ENCODE measurements at places on chromosomes 7 and 10. TPM values are rescaled to one million over a fixed set of nuclear protein-coding genes. Genes with fewer than 3 reads are reported as not detected.

DNA sequence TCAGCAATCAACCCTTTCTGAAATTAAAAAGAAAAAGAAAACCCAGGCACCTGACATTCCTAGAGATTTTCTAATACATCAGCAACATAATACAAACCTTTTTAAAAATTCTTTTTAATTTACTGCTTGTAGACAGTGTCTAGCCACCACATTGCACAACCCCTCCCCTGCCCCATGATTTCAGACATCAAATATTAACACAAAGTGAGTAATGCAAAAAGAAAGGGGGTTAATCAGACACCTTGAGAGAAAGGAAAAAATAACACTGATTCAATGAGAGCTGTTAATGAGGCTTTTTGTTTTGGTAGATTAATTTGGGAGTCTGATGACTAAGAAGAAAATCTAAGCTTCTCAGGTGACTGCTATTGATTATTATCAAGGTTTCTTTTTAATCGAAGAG, 55.3 kb downstream of the SLC25A13 start:
- H3K36me3 ChIP-seq: peaks cover 43% of the 10 kb centered on the region
- H3K27me3 ChIP-seq: no peaks in the 10 kb centered on the region
- H3K4me3 ChIP-seq: no peak overlapping the region
- DNase-seq: no peak

- peaks cover 10% of the 10 kb centered on the region for H3K27me3 ChIP-seq
- H3K4me1 ChIP-seq: no peaks in the 10 kb centered on the region
- DNase-seq: no peak
These were observed 37.4 kb downstream of the VIM start for GRCh38 chr10:17265468-17265867.

DNA sequence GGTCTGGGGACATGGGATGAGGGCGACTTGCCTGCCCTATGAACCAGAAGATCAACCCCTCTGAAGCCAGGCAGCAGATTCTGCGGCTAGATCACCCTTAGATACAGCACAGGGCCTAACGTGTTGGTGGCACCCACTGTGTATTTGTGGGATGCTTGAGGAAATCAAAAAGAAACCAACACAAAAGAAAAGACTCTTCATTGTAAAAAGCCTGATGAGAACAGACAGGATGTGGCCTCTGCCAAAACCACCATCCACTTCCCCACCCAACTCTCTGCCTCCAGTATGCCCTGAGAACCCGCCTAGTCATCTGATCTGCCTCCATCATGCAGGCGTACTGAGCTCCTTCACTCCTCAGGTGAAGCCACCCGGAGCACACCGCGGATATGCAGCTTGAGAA, 97.2 kb upstream of the INSYN2A start:
- H3K4me3 ChIP-seq: peak overlapping the region; percentile 14
- H3K27ac ChIP-seq: peak overlapping the region; percentile 43

C10orf67 gene
- not detected for total RNA-seq

GRCh38 chr10:12846718-12847117, 154.8 kb downstream of the CCDC3 start:
- no peak overlapping the region for H3K4me3 ChIP-seq
- H3K27ac ChIP-seq: no peak overlapping the region
- DNase-seq: no peak
- peaks cover 1% of the 10 kb centered on the region for H3K27me3 ChIP-seq
- no peaks in the 10 kb centered on the region for H3K36me3 ChIP-seq

- peaks cover 31% of the 10 kb centered on the region for H3K4me1 ChIP-seq
- H3K27ac ChIP-seq: peak overlapping the region; percentile 5
- DNase-seq: no peak
- H3K27me3 ChIP-seq: no peaks in the 10 kb centered on the region
- no peak overlapping the region for H3K4me3 ChIP-seq
These were observed 15.2 kb downstream of the ANLN start for GRCh38 chr7:36404639-36405408.

HACD1 gene
- 6.6 TPM for total RNA-seq

PNLIPRP2 gene
- not detected for total RNA-seq

- peaks cover 43% of the 10 kb centered on the region for H3K4me1 ChIP-seq
- peak overlapping the region; percentile 38 for H3K27ac ChIP-seq
- no peak for DNase-seq
- peaks cover 33% of the 10 kb centered on the region for H3K36me3 ChIP-seq
These were observed 18.8 kb downstream of the EZH2 start for GRCh38 chr7:148865283-148865682.

HYAL4 gene
- not detected for total RNA-seq

GNAI1 gene
- total RNA-seq: 7.5 TPM

GRIFIN gene
- total RNA-seq: not detected

DNA sequence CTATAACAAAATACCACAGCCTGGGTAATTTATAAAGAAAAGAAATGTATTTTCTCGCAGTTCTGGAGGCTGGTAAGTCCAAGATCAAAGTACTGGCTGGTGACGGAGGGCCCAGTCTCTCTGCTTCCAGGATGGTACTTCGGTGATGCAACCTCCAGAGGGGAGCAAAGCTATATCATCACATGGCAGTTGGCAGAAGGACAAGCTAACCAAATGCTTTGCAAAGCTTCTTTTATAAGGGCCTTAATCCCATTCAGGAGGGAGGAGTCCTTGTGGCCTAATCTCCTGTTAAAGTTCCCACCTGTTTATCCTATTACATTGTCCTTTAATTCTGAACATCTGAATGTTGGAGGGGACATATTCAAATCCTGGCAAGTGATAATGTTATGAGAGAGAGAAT, 134.1 kb upstream of the SP4 start:
- no peak overlapping the region for H3K4me3 ChIP-seq
- H3K27ac ChIP-seq: no peak overlapping the region
- H3K4me1 ChIP-seq: no peaks in the 10 kb centered on the region
- DNase-seq: no peak
- H3K36me3 ChIP-seq: no peaks in the 10 kb centered on the region

AKR1C4 gene
- total RNA-seq: not detected

- H3K4me3 ChIP-seq: no peak overlapping the region
- H3K27me3 ChIP-seq: no peaks in the 10 kb centered on the region
- no peaks in the 10 kb centered on the region for H3K36me3 ChIP-seq
- no peak for DNase-seq
These were observed 28.4 kb downstream of the MPLKIP start for GRCh38 chr7:40105879-40106473.

DNA sequence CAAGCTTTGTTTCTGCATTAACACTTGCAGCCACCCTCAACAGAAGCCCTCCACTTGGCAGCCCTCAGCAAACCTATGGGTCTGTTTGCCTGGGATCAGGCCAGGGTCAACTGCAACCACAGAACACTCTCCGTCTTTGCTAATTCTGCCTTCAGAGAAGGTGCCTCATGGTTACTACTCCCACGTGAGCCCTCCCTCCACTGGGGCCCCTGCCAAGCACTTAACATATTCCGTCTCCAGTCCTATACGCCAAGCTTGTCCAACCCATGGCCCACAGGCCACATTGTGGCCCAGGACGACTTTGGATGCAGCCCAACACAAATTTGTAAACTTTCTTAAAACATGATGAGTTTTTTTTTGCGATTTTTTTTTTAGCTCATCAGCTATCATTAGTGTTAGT, 54.7 kb downstream of the HSPA12A start:
- no peaks in the 10 kb centered on the region for H3K4me1 ChIP-seq
- no peak for DNase-seq
- H3K36me3 ChIP-seq: no peaks in the 10 kb centered on the region
- no peak overlapping the region for H3K27ac ChIP-seq

SMIM30 gene
- 45.6 TPM for total RNA-seq

DNA sequence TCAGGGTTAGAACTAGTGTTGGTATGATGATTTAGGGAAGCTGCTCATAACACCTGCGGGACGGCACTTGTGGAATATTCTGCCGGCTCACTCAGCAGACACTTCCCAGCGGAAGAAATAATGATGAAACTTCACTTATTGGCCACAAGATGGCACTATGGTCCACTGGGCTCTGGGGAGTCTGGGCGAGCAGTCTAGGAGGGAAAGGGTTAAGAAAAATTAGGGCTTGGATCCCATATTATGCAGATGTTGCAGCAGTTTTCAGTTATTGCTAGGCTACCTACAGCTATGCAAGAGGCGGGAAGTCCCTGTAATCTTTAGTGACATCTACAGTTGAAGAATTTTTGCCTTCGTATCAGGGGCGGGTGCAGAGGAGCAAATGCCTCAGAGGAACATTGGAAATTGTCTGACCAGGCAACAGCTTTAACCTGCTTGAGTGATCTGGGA, 238.7 kb upstream of the PRSS58 start:
- H3K4me1 ChIP-seq: peaks cover 25% of the 10 kb centered on the region
- no peaks in the 10 kb centered on the region for H3K36me3 ChIP-seq
- no peak overlapping the region for H3K27ac ChIP-seq
- peaks cover 3% of the 10 kb centered on the region for H3K27me3 ChIP-seq
- peak overlapping the region; percentile 17 for H3K4me3 ChIP-seq

DNA sequence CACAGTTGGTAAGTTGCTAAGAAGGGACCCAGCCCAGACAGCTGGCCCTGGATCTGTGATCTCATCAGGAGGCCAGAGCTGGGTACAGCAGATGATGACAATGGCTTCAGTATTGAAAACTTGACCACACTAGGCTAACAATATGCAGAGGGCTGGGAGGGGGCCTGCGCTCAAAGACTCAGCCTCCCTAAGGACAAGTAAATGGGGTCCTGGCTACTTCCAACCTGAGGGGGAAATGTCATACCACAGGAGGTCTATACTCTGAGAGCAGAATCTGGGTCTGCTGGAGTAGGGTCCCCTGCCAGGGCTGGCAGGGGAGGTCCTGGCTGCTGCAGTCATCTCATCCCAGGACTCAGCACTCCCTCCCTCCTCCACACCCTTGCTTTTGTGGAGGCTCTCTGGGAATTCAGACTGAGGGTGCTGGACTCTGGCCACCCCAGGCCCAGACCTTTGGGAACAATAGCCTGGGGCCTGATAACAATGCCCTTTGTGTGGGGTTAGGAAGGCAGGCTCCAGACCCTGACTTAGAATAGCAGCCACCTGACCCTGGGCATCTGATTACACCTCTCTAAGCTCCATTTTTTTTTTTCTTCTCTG, 1.4 kb downstream of the FXYD4 start:
- no peaks in the 10 kb centered on the region for H3K36me3 ChIP-seq
- no peak overlapping the region for H3K4me3 ChIP-seq
- no peak overlapping the region for H3K27ac ChIP-seq
- DNase-seq: no peak
- H3K4me1 ChIP-seq: peaks cover 2% of the 10 kb centered on the region

TAS2R4 gene
- total RNA-seq: 0.94 TPM

EIF4H gene
- 367 TPM for total RNA-seq

DNA sequence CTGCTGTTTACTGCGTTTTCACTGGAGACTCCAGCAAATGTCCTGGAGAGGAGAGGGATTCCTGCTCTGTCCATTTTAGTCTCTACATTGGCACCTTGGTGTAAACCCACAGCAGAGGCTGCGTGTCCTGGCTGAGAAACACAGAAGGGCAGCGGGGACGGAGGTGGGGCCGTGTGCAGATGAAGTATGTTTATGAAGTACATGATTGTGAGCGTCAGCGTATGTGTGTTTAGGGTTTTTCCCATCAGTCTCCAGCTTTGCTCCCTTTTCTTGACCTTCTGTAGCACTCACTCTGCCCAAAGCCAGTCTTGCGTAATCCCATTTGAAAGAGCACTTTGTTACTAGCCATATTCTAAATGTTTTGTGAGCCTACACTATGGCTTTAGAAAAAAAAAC, 750.7 kb upstream of the SORCS1 start:
- H3K4me1 ChIP-seq: no peaks in the 10 kb centered on the region
- no peak for DNase-seq
- no peaks in the 10 kb centered on the region for H3K36me3 ChIP-seq
- peaks cover 8% of the 10 kb centered on the region for H3K27me3 ChIP-seq
- H3K4me3 ChIP-seq: no peak overlapping the region

STEAP4 gene
- total RNA-seq: 0.48 TPM

- H3K27ac ChIP-seq: no peak overlapping the region
- H3K36me3 ChIP-seq: no peaks in the 10 kb centered on the region
- DNase-seq: no peak
- H3K4me1 ChIP-seq: no peaks in the 10 kb centered on the region
- H3K27me3 ChIP-seq: peaks cover 12% of the 10 kb centered on the region
These were observed 16.1 kb upstream of the PRXL2A start for GRCh38 chr10:80392250-80392649.

GRCh38 chr7:12888717-12889116, 201.3 kb downstream of the ARL4A start:
- no peak overlapping the region for H3K4me3 ChIP-seq
- H3K27me3 ChIP-seq: no peaks in the 10 kb centered on the region
- no peaks in the 10 kb centered on the region for H3K36me3 ChIP-seq
- peaks cover 3% of the 10 kb centered on the region for H3K4me1 ChIP-seq
- DNase-seq: no peak
- H3K27ac ChIP-seq: no peak overlapping the region

- H3K4me1 ChIP-seq: no peaks in the 10 kb centered on the region
- no peak overlapping the region for H3K27ac ChIP-seq
- DNase-seq: no peak
- no peaks in the 10 kb centered on the region for H3K36me3 ChIP-seq
These were observed 135.8 kb upstream of the GPR26 start for GRCh38 chr10:123530166-123530870.

PYROXD2 gene
- total RNA-seq: 2.8 TPM

DNA sequence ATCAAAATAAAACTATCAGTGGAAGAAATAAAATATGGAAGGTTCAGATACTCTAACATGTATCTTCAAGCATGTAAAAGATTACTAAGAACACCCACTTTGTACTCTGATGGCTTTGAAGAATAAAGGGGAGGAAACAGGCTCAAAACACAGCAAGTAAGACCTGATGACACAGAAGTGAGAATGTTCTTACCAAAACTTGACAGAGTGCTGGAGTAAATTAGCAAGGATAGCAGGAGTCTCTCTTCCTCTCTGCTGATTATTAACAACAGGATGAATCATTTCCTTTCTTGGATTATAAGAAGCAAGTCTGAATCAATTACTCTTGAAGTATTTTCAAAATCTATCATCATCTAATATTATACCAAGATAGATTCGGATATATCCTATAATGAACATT, 47.5 kb downstream of the GLI3 start:
- no peaks in the 10 kb centered on the region for H3K36me3 ChIP-seq
- DNase-seq: no peak
- no peaks in the 10 kb centered on the region for H3K27me3 ChIP-seq
- H3K27ac ChIP-seq: no peak overlapping the region

DNA sequence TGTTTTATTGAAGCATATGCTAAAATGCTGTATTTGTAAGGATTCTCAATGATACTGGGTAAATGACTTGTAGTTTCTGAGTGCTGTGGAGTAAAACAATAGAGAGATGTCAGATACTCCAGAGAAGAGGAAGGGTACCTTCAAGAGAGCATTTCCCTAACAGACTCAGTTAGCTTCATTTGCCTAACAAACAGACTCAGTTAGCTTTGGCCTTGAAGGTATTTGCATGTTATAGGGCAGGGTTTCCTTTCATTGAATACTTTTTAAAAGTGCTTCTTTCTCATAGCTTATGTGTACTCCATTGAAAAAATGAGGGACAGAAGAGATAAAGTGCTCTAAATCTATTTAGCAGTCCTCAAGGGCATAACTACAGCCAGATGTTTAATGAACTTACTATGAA, 101.8 kb downstream of the CHN2 start:
- H3K4me1 ChIP-seq: no peaks in the 10 kb centered on the region
- H3K36me3 ChIP-seq: no peaks in the 10 kb centered on the region
- H3K4me3 ChIP-seq: no peak overlapping the region

Data from activated T-helper 2 cell treated with anti-CD3 and anti-CD28 coated beads, Interferon-gamma antibody, Interleukin-2, Interleukin-4, amounts not matched to agents 10 μg/mL and 5 μg/mL and 100 μg/mL, durations not matched to agents 14 hours and 24 hours and 36 hours (primary cell).